ENCODE measurements at places on chromosomes 4 and X.
A peak's percentile ranks its signal among the peaks of the same experiment; 100 is the strongest.

GRCh38 chr4:159425737-159426305 lies 322.9 kb downstream of the RAPGEF2 start:
- no peak overlapping the region for H3K27ac ChIP-seq
- H3K36me3 ChIP-seq = no peaks in the 10 kb centered on the region
- H3K27me3 ChIP-seq = no peaks in the 10 kb centered on the region
- no peaks in the 10 kb centered on the region for H3K4me1 ChIP-seq
- H3K4me3 ChIP-seq = no peak overlapping the region

- peaks cover 58% of the 10 kb centered on the region for H3K4me1 ChIP-seq
- DNase-seq = no peak
- H3K27me3 ChIP-seq = no peaks in the 10 kb centered on the region
- peak overlapping the region; percentile 88 for H3K27ac ChIP-seq
- H3K4me3 ChIP-seq = no peak overlapping the region
These were observed 16.5 kb downstream of the TBC1D14 start for GRCh38 chr4:6926081-6926480.

DNA sequence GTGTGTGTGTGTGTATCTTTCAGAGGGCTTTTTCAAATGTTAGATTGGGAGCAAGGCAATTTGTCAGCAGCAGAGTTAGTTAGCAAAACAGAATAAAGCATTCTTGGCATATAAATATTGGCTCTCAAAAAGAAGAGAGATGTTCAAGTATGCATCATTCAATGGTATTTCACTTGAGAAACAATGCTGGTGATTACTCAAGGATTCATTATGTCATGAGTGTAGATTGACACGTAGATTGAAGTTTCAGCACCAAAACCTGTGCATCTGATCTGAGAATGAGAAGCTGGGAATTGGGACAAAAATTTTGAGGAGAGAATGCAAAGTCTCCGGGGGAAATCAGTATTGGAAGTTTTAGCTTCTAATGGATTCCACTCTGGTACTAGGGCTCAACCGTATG lies 241.4 kb downstream of the FRMPD4 start:
- H3K27me3 ChIP-seq = no peaks in the 10 kb centered on the region
- no peak for DNase-seq

- H3K27ac ChIP-seq = no peak overlapping the region
- no peaks in the 10 kb centered on the region for H3K36me3 ChIP-seq
- no peaks in the 10 kb centered on the region for H3K27me3 ChIP-seq
- DNase-seq = no peak
- no peaks in the 10 kb centered on the region for H3K4me1 ChIP-seq
These were observed 372.2 kb downstream of the ADAM29 start for GRCh38 chr4:175290401-175290800.

- no peaks in the 10 kb centered on the region for H3K36me3 ChIP-seq
These were observed 27.3 kb downstream of the OFD1 start for GRCh38 chrX:13761606-13762414.

- no peak overlapping the region for H3K27ac ChIP-seq
- H3K27me3 ChIP-seq = no peaks in the 10 kb centered on the region
- H3K4me3 ChIP-seq = no peak overlapping the region
These were observed 107.9 kb downstream of the ZNF827 start for GRCh38 chr4:145830699-145831098.

GRCh38 chr4:184420881-184421416 lies 53.4 kb downstream of the IRF2 start:
- H3K36me3 ChIP-seq = no peaks in the 10 kb centered on the region
- no peak for DNase-seq
- H3K4me3 ChIP-seq = no peak overlapping the region
- H3K27ac ChIP-seq = peak overlapping the region; percentile 5

DNA sequence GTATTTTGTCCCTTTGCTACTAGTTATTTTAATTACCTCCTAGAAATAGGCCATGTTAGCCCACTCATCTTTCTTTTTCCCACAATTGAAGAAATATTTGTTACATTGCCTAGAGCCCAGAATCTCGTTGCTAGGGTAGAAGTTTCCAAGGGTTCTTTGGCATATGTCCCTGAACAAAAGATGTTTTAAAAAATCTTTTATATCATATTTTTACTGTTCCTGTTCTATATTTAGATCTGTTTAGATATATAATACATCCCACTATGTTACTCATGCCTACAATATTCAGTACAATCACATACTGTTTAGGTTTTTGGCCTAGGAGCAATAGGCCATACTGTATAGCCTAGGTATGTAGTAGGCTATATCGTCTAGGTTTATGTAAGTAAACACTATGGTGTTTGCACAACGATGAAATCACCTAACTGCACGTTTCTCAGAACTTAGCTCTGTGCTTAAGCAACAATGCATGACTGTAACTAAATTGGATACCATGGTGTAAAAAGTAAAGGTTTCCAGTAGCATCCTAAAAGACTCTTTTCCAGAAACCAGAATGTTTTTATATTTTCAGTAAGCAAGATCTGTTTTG lies 236.0 kb upstream of the SLIT2 start:
- no peaks in the 10 kb centered on the region for H3K36me3 ChIP-seq
- DNase-seq = no peak
- no peaks in the 10 kb centered on the region for H3K27me3 ChIP-seq
- H3K4me1 ChIP-seq = no peaks in the 10 kb centered on the region
- H3K4me3 ChIP-seq = no peak overlapping the region

- no peaks in the 10 kb centered on the region for H3K4me1 ChIP-seq
- no peaks in the 10 kb centered on the region for H3K36me3 ChIP-seq
These were observed 433.7 kb downstream of the GPM6A start for GRCh38 chr4:175378372-175378771.

DNA sequence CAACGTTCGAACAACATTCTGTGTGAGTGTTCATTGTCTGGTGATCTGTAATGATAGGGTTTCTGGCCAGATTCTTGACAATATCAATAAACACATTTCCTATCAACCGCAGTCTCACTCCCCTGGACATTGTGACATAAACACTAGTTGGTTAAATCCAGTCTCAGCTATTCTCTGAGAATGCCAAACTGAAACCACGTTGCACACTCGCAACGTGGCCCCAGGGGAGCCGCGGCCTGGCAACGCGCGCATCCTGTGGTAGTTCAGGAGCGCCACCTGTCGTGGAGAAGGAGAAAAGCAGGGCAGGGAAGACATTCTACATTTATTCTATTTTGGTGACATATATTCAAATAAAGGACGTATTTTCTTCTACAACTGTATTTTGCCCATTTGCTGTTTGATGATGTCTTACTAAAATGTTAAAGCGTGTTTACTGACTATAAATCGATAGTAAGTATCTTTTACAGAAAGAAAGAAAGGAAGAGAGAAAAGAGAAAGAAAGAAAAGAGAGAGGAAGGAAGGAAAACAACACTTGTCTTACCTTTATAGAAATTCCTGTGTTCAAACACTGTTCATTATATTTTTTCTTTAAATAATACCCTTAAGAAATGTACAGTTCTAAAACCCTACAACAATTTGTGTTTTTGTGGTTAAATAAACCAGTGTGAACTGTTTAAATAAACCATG lies 738.3 kb upstream of the FRG1 start:
- H3K4me1 ChIP-seq = peaks cover 7% of the 10 kb centered on the region
- no peak overlapping the region for H3K4me3 ChIP-seq
- peak; percentile 24 for DNase-seq
- no peaks in the 10 kb centered on the region for H3K27me3 ChIP-seq

DNA sequence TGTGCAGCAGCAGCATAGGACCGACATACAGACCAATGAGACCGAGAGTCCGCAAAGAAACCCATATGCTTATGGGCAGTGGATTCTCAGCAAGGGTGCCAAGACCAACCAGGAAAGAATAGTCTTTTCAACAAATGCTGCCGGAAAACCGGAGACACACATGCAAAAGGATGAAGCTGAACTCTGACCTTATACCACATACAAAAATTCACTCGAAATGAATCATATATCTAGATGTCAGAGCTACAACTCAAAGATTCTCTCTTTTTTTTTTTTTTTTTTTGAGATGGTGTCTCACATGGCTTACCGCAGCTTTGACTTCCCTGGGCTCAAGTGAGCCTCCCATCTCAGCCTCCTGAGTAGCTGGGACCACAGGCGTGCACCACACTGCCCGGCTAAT lies 16.0 kb upstream of the MXD4 start:
- no peaks in the 10 kb centered on the region for H3K4me1 ChIP-seq
- no peak for DNase-seq

DNA sequence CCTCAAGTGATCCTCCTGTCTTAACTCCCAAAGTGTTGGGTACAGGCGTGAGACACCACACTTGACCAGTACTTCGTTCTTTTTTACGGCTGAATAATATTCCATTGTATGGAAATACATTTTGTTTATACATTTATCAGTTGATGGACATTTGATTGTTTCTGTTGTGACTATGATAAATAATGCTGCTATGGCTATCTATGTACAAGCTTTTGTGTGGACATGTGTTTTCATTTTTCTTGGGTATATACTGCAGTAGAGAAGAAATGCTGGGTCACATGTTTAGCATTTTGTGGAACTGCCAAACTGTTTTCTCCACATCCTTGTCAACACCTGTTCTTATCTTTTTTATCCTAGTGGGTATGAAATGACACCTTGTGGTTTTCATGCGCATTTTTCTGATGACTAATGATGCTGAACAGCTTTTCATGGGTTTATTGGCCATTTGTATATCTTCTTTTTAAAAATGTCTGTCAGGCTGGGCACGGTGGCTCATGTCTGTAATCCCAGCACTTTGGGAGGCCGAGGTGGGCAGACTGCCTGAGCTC lies 37.3 kb downstream of the SAT1 start:
- H3K4me3 ChIP-seq = no peak overlapping the region
- H3K27me3 ChIP-seq = no peaks in the 10 kb centered on the region
- no peaks in the 10 kb centered on the region for H3K36me3 ChIP-seq
- H3K4me1 ChIP-seq = peaks cover 4% of the 10 kb centered on the region

DNA sequence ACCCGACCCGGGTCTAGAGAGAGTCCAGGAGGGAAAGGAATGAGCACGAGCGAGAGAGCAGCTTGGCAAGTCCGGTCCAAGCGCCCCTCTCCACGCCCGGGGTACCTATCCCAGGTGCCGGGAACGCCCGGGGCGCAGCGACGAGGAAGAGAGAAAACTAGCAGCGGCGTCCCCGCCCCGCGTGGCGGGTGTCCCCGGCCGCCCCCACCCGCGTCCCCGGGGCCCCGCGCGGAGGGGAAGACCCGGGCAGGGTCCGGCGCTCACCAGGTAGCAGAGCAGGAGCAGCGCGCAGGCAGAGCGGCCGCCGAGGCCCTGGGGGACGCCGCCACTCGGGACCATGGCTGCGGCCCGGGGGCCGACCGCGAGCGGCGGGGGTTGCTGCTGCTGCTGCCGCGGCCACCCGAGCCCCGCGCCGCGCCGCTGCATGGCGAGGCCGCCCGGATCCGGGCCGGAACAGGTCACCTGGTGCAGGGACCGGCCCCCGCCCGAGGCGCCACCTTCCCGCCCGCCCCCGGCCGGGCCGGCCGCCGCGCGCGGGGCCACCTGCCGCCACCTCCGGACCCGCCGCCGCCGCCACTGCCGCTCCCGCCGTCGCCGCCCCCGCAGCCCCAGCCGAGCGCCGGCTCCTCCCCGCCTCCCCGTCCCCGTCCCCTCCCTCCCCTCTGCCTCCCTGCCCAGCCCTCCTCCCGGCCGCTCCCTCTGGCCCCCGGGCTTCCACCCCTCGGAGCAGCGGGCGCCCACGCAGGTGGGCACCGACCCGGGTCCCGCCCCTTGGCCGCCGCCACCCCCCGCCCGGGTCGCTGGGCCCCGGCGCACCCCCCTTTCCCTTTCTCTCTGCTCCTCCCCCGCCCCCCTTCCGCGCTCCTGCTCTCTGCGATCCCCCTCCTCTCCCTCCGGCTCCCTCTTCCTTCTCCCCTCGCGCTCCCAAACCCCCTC lies at the start of gene SEL1L3:
SEL1L3 (minus strand) TSS at position 578 of the 936 bp plus-strand sequence; CDS start at position 426, 152 bp downstream.
- peak within 1 kb of the TSS; percentile 95 for H3K27ac ChIP-seq
- no peaks in the 10 kb centered on the region for H3K36me3 ChIP-seq
- H3K4me1 ChIP-seq = peaks cover 3% of the 10 kb centered on the region
- H3K4me3 ChIP-seq = peak within 1 kb of the TSS; percentile 86
- no peaks in the 10 kb centered on the region for H3K27me3 ChIP-seq

All from transverse colon (tissue), 4 donors.